ENCODE measurements at places on chromosomes 6 and 20. TPM values are rescaled to one million over a fixed set of nuclear protein-coding genes. Genes with fewer than 3 reads are reported as not detected.

Gene PNLDC1
- not detected for total RNA-seq

GRCh38 chr6:52536424-52536916 is 40.4 kb downstream of the TRAM2 start:
- H3K36me3 ChIP-seq, result peaks cover 28% of the 10 kb centered on the region
- no peaks in the 10 kb centered on the region for H3K27me3 ChIP-seq
- no peak overlapping the region for H3K4me3 ChIP-seq

GRCh38 chr20:63876489-63877036 is 11.5 kb downstream of the TPD52L2 start:
- no peaks in the 10 kb centered on the region for H3K27me3 ChIP-seq
- DNase-seq, result no peak
- H3K4me1 ChIP-seq, result peaks cover 2% of the 10 kb centered on the region
- H3K36me3 ChIP-seq, result peaks cover 58% of the 10 kb centered on the region
- H3K4me3 ChIP-seq, result no peak overlapping the region

GRCh38 chr6:132344811-132345210 is 56.5 kb downstream of the MOXD1 start:
- no peak overlapping the region for H3K27ac ChIP-seq
- no peak overlapping the region for H3K4me3 ChIP-seq
- DNase-seq, result no peak
- no peaks in the 10 kb centered on the region for H3K4me1 ChIP-seq
- no peaks in the 10 kb centered on the region for H3K27me3 ChIP-seq
